ENCODE measurements at places on chromosomes 2 and 18.

DNA sequence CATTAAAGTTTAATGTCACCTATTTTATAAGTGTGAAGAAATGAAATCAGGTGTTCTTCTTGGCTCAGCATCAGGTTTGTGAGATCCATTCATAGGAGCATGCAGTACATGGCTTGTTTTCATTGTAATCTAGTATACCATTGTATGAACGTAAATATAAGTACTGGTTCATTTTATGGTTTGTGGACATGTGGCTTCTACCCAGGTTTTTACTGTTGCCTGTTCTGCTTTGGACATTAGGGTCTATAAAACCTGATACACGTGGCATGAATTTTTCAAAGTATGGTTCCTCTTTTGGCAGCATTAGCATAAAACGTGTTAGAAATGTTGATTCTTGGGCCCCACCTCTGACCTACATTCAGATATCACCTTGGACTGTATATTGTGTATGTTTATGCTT lies 175.5 kb downstream of the PRPF40A start:
- DNase-seq, result no peak

GRCh38 chr2:65161551-65162100 lies 31.7 kb upstream of the RAB1A start:
- DNase-seq, result no peak

DNA sequence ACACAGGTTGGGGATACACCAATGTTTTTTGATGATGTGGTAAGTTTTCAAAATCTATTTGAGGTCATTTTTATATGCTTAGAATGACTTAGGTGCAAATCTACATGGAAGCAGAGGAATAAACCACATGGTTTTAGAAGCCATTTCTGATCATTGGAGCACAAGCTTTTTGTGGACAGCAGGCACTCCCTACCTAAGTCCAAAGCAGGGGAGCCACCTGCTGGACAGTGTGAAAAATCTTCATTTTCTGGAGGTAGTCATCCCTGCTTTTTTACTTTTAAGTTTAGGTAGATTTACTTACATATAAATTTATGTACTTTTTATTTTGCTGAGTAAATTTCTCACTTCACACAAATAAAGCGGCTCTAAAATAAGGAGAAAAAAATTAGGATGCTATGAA lies 323.2 kb downstream of the PLCL1 start:
- peak; percentile 87 for DNase-seq

- DNase-seq, result peak; percentile 47
These were observed 126.0 kb downstream of the LPIN1 start for GRCh38 chr2:11872247-11872947.

DNA sequence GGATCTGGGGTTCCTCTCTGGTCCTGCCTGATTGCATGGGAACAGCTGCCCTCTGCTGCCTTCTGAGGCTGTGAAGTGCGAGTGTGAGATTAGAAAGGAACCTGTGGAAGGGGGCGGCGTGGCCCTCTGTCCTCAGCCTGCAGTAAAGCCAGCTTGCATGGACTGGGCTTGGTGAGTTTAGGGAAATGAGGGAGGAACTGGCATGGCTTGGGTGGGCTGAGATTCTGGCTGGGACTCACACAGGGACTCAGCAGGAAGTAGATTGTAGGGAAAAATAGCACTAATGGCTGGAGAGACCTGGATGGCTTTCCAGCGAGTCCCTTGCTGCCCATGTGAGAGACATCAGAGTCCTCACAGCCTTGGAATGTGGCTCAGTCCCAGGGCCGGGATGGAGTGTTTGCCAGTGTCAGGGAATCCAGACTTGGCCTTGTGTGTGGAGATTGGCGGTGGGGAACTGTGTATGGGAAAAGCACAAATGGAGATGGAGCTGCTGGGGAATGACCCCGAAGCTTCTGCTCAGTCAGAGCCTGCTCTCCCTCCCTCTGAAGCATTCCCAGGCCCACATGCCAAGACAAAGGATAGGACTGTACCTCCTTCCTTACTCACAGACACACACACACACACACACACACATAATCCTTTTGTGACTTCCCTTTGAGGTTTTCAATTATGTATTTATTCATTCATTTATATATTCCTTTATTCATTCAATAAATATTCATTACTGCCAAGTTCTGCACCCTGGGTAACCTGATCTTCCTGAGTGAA lies 115.4 kb downstream of the ACAA2 start:
- no peak for DNase-seq

- no peak for DNase-seq
These were observed 153.7 kb downstream of the SRBD1 start for GRCh38 chr2:45457211-45457945.

GRCh38 chr18:73668051-73668450 lies 479.6 kb downstream of the FBXO15 start:
- no peak for DNase-seq

DNA sequence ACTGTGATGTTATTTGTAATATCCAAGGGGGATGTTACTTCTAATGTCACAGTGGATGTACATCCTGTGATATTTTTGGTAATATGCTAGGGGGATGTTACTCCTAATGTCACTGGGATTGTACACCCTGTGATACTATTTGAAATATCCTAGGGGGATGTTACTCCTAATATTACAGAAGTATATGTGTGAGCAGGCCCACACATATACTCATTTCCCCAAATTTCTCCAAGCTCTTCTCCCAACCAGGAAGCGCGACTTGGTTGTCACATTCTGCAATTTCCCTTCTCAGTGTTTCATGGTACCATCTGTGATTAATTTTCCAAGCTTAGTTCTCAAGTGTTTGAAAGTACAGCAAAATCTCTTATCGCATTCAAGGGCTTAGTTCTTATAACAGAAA lies 29.5 kb upstream of the CHN1 start:
- no peak for DNase-seq

GRCh38 chr2:215002500-215002899 lies 135.9 kb downstream of the ABCA12 start:
- DNase-seq, result peak; percentile 66

- DNase-seq, result no peak
These were observed 25.4 kb downstream of the MAP4K4 start for GRCh38 chr2:101722864-101723263.

DNA sequence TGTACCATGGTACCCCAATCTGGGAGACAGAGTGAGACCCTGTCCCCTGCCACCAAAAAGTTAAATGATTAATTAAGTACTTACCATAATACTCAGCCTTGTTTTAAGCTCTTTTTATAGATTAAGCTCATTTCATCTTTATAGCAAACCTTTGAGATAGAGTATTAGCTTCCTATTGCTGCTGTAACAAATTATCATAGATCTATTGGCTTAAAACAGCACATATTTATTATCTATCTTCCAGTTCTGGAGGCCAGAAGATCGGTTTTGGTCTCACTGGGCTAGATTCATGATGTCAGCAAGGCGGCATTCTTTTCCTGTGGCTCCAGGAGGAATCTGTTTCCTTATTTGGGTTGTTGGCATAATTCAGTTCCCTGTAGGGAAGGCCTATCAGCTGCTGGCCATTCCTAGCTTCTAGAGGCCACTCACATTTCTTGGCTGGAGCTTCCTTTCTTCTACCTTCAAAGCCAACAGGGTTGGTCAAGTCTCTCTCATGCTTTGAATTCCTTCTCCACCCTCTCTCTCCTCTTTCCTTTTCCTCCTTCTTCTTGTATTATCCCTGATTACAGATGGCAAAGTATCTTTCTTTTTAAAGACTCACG lies 13.7 kb upstream of the GREB1 start:
- no peak for DNase-seq

GRCh38 chr18:79598633-79599175 lies 80.9 kb upstream of the CTDP1 start:
- no peak for DNase-seq

- peak; percentile 75 for DNase-seq
These were observed 156.5 kb downstream of the COL6A3 start for GRCh38 chr2:237257471-237257951.

DNA sequence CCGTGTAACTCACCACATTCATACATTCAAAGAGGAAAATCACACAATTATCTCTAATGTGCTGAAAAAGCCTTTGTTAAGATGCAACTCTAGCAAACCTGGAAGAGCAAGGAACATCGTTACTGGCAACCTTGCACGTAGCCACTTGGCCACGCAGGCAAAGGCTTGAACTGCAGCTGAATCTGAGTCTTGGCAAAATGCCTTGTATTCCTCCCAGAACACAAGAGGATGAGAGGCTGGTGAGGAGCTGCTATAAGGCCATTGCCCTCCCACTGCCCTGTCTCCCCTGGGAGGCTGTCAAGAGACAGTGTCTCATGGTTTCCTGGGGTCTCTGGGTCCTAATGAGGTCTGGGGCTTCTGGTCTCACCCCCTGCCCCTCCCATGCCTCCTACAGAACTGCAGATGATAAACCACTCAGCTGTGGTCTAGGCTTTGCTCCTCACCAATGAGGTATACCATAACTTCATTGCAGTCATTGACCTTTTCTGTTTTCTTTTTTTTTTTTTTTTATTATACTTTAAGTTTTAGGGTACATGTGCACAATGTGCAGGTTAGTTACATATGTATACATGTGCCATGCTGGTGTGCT lies 141.4 kb downstream of the SPP2 start:
- DNase-seq, result peak; percentile 38

DNA sequence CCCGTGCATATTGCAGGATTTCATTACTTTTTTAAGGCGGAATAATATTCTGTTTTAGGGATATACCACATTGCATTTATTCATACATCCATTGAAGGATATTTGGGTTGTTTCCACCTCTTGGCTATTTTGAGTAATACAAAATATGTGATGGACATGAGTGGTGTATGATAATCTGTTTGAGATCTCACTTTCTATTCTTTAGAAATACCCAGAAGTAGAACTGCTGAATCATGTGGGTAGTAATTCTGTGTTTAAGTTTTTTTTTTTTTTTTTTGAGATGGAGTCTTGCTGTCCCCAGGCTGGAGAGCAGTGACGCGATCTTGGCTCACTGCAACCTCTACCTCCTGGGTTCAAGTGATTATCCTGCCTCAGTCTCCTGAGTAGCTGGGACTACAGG lies 201.4 kb downstream of the NYAP2 start:
- DNase-seq, result no peak

GRCh38 chr2:1641523-1641922 lies 102.8 kb downstream of the PXDN start:
- peak; percentile 26 for DNase-seq

GRCh38 chr2:47058003-47058931 lies 96.8 kb downstream of the STPG4 start:
- peak; percentile 86 for DNase-seq

GRCh38 chr2:96108151-96108540 lies 8.2 kb downstream of the ADRA2B start:
- no peak for DNase-seq

DNA sequence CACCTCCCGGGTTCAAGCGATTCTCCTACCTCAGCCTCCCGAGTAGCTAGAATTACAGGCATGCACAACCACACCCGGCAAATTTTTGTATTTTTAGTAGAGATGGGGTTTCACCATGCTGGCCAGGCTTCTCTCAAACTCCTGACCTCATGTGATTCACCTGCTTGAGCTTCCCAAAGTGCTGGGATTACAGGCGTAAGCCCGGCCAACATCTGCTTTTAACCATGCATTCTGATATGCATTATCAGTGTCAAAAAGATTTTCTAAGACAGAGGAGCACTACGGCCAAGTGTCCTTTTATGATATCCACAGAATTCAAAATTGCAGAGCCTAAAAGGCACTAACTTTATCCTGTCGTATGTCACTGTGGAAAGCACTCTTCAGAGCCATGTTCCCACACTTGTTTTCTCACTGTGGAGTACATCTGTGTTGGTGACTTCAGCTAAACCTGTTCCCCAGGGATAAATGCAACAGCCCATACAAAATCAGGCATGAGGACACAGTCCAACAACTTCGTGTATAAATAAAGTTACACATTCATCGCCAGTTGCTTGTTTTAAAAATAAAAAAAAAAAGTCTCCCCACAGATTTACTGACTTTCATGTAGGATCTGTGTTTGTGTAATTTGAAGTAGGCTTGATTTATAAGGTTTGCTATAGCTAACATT lies 56.4 kb downstream of the STK25 start:
- no peak for DNase-seq

- no peak for DNase-seq
These were observed 55.1 kb downstream of the CFAP221 start for GRCh38 chr2:119599384-119599783.

GRCh38 chr2:9107168-9108025 lies 99.2 kb upstream of the ASAP2 start:
- no peak for DNase-seq

GRCh38 chr2:26696351-26696816 lies 3.9 kb downstream of the KCNK3 start:
- DNase-seq, result peak; percentile 46

GRCh38 chr2:233938676-233939370 lies 21.6 kb downstream of the TRPM8 start:
- DNase-seq, result no peak

- DNase-seq, result peak; percentile 67
These were observed 50.3 kb upstream of the GREB1L start for GRCh38 chr18:21191596-21192307.

DNA sequence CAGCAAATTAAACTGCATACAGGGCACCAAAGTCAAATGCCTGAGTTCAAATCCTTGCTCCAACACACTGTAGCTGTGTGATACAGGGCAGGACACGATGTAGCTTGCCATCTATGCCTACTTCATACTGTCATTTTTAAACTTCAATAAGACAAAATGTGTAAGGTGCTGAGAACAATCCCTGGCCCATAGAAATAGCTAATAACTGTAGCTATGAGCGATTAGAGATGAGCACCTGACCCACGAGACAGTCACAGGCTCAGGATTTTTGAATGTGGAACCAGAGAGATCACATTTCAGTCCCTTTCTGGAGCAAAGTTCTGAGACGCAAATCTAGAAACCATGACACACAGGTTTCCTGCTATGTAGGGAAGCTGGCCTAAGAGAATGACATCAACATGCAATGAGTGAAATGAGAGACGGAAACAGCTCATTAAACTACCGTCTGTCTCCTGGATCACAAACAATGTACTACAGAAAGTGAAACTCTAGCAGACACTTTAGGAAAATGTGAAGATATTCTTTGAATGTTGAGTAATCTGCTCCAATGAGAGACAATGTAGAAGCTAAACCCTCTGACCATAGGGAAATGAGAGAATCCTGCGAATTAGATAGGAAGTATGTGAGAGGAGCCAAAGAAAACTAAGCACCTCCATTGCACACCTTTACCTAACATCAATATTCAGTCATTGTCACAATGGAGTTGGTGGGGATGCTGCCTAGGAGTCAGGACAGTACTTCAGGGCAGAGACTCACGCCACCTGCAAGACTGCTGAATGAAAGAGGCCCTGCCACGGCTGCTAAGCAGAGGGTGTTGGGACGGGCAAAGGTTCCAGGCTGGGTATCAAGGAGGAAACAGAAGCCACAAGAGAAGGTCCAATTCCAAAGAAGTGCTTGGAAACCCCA lies 25.5 kb downstream of the B4GALT6 start:
- DNase-seq, result no peak

- DNase-seq, result no peak
These were observed 9.0 kb downstream of the TBR1 start for GRCh38 chr2:161424891-161425727.

DNA sequence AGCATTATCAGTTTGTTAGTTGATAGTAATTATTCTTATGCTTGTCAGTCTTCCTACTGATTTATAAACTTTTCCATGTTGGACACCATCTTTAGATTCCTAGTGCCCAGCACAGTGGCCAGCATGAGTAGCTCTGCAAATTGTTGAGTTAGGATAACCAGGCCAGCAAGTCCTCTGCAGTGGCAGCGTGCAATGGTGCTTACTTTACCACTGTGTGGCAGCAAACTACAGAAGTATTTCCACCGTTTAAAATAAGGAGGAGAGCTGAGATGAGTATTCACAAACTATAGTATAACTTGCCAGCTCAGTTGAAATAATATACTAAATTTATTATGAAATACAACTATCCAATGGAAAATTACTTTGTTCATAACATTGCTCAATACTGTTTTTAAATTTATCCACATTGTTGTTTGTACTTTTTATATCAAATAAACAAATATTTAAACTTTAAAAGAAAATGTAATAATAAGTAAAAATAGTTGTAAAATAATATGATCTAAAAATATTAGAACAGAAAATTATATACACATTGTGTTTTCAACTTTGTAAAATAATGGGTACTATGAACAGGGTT lies 9.3 kb upstream of the THADA start:
- DNase-seq, result peak; percentile 72

Measured in fibroblast of pulmonary artery (primary cell).